ENCODE measurements at places on chromosomes 2 and 18.

- DNase-seq, result no peak
Observed at GRCh38 chr2:140091926-140092325, 1311.7 kb upstream of the NXPH2 start.

- DNase-seq, result no peak
Observed at GRCh38 chr18:37544217-37544616, 21.4 kb downstream of the CELF4 start.

- no peak for DNase-seq
Observed at GRCh38 chr2:86124683-86125082, 18.6 kb downstream of the PTCD3 start.

- no peak for DNase-seq
Observed at GRCh38 chr18:49020621-49021021, 69.9 kb upstream of the SMAD7 start.

DNA sequence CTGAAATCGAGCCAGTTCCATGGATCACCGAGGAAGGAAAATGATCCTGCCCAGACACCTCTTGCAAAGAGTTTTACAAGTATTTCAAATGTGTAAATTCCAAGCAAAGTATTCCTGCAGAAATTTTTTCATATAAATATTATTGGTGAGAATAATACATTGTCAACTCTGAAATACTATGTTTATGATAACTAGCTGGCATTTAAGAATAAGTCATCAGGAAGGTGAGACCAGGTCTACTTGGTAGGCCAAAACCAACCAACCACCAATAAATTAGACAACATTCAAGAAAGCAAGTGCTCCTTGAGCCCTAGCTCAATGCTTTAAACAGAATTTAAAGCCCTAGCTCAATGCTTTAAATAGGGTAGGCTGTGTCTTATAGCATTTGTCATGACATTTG lies 21.7 kb downstream of the SCN7A start:
- DNase-seq, result no peak

GRCh38 chr18:48030616-48031480 lies 100.4 kb upstream of the SMAD2 start:
- DNase-seq, result peak; percentile 54

GRCh38 chr18:12281861-12282260 lies 26.2 kb upstream of the TUBB6 start:
- no peak for DNase-seq

GRCh38 chr18:74976331-74976909 lies 232.5 kb downstream of the PTGR3 start:
- no peak for DNase-seq

GRCh38 chr2:71608034-71608433 lies 154.7 kb downstream of the DYSF start:
- DNase-seq, result no peak

DNA sequence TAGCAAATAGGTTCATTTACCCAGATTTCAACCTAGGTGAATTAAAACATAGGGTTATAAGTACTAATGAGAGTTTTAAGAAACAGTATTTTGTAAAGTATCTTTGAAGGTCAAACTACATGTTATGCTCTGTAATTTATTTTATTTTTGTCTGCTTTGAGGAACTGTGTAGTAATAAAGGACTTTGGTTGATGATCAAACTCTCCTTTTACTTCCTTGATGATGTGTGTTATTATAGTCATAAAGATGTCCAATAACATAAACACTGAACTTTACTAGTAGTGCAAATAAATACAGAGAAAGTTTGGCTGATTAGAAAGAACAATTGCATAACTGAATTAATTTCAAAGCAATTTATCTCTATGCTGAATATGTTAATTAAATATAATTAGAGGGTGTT lies 6.3 kb downstream of the GULP1 start:
- no peak for DNase-seq

- no peak for DNase-seq
Observed at GRCh38 chr18:70182548-70182947, 22.9 kb downstream of the RTTN start.

- peak; percentile 47 for DNase-seq
Observed at GRCh38 chr18:76497021-76497420, 2.0 kb upstream of the ZNF516 start.

DNA sequence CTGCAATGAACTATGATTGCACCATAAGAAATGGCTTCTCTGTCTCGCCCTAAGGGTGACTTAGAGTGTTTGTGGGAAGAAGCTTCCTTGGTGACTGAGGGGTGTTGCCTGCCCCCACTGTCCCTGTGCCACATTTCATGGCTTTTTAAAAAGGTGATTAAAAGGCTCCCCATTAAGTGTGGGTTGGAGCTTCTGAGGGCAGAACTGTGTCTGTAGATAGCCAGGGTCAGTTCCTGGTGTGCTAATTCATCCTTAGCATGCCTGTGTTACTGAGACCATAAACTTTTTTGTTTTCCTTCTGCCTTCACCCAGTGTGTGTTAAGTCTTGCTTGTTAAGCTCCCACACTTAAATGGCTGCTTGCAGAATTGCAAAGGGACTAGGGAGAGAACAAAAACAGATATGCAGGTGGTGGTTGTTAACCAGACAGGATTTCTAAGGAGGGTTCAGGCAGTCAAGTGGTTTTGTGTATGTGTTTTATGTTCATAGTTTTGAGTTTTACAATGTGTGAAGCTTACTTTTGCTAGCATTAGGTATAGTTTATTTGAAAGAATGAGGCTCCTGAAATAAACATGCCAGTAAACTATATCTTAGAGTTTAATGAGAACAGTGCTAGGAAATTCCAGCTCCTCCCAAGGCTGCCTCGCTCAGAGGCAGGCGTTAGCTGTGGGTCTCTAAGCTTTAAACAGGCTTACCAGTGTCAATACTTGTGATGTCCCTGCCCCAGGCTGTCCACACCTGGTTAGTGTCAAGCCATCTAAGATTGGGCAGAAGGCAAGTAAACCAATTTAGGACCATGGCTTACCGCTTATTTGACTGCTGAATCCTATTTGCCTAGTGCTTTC lies 14.5 kb downstream of the CERS6 start:
- peak; percentile 79 for DNase-seq

DNA sequence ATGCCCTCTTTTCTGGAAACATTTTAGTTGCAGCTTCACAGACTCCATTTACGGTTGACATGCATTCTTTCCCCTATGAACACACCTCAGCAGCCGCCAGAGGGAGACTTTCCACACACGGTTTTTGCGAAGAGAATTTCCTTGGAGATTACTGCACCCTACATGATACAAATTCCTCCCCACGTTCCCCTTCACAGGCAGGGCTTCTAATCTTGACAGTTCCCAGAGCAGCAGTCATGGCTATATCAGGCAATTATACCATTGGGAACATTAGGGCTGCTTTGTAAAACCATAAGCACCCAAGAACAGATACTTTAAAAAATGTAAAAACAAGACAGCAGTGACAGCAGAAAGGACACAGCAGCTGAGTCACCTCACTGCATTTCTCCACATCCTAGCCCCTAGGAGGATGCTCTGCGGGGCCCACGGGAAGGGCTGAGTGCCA lies 253.8 kb downstream of the TGIF1 start:
- peak; percentile 58 for DNase-seq

DNA sequence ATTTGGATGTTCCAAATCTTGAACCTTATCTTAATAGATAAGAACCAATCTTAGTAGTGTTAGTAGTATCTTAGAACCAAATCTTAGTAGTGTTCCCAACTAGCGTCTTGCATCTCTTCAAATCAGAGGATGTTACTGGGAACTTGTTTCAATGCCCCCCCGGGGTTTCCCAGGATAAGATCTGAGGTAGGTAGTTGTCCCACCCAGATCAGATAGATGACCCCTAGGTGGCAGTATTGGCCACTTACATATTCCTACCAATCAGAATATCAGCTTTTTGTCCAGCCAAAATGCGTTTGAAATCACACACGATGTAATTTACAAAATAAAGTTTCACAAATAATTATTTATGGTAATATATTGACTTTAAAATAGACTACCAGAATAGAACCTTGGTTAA lies 314.8 kb downstream of the MBD2 start:
- peak; percentile 18 for DNase-seq

- DNase-seq, result peak; percentile 67
Observed at GRCh38 chr2:39851651-39852110, 72.6 kb upstream of the THUMPD2 start.

GRCh38 chr18:76446321-76447257 lies 48.5 kb downstream of the ZNF516 start:
- no peak for DNase-seq

- no peak for DNase-seq
Observed at GRCh38 chr2:173090276-173090877, 14.7 kb downstream of the MAP3K20 start.

- DNase-seq, result no peak
Observed at GRCh38 chr18:33356735-33357134, 83.8 kb downstream of the CCDC178 start.

DNA sequence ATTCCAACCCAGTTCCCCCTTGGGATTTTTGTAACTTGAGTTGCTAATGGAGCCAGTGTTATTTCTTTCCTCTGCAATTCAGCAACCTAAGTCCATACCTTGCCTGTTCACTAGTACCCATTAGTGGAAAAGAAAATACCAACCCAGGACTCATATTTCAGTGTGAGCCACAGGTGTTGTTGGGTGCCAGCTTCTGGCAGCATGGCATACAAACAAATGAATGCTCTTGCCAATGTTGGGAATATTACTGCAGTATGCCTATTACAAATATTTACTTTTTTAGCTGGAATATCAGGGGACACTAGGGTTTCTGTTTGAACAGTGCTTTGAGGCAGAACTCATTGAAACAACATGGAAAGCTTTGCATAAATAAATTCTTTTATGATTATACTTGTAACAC lies 130.2 kb downstream of the NCKAP5 start:
- DNase-seq, result no peak

DNA sequence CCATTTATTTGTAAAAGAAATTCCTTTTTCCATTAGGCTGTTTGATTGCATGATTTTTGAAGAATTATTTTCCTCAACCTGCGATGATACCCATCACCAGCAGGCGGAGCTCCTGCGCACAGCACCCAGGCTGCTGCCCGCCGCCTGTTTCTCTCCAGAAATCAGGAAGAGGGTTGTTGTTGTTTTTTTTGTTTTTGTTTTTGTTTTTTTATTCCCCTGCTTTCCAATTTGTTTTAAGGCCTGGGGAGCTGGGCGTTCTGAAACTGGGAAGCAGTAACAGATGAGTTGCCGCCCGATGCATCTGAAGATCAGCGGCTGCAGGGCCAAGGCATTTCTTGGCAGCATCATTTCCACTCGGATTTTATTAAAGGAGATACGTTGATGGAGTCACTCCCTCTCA lies 132.1 kb downstream of the MBP start:
- peak; percentile 56 for DNase-seq

DNA sequence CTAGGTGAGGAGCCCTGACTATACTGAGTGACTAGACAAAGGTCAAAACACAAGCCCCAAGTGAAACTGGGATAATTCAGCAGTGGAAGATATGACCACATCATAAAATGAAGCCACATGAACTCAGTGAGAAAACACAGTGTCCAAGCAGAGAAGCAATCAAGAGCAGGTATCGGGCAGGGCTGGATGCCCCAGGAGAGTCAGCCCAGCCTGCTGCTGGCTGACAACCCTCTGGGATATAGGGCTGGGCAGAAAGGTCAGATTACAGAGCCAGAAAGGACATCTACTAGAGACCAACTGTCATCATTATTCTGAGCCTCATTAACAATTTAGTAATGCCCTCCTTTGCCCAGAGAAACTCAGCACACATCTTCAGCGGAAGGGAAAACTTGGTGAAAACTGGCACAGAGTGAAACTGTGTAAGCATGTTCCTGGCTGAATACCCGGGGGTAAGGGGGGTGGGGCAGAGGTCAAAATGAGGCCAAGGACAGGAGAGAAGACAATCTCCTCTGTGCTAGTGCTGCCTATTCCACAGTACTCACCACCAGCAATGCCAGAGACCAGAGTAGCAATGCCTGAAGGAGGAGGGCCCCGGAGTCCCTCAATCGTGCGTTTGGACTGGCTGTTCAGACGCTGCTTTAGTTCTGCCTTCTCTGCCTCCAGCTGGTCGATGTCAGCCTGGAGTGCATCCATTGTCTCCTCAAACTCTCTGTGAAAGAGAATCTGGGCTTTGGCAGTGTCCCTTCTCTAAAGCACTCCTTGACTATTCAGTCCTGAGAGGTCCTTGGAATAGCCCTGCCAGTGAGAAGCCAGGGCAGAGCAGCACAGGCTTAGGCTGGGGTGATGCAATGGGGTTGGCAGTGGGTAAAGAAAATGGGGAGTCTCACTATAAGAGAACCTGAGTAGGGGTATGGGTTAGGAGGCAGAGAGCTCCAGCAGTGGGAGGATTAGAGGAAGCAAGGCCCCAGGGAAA lies 15.3 kb downstream of the DCTN1 start:
- no peak for DNase-seq

DNA sequence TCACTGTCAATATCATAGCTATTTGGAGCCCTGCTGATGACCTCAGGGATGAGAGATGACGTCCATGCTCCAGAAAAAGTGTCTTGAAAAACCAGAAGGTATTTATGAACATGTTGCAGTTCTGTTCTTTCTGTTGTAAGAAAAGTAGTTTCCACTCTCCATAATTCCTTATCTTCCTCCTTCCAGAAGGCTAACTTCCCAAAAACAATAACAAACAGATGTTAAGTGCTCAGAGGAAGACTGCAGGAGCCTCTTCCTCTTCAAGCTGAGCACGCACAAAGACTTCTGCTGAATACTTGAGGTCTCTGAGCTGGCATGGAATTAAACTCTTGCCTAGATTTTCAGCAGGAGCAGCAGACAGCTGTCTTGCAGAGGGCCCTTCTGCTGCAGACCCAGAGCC lies 434.5 kb upstream of the KLHL29 start:
- no peak for DNase-seq

- no peak for DNase-seq
Observed at GRCh38 chr2:46870051-46870839, 45.4 kb downstream of the MCFD2 start.

DNA sequence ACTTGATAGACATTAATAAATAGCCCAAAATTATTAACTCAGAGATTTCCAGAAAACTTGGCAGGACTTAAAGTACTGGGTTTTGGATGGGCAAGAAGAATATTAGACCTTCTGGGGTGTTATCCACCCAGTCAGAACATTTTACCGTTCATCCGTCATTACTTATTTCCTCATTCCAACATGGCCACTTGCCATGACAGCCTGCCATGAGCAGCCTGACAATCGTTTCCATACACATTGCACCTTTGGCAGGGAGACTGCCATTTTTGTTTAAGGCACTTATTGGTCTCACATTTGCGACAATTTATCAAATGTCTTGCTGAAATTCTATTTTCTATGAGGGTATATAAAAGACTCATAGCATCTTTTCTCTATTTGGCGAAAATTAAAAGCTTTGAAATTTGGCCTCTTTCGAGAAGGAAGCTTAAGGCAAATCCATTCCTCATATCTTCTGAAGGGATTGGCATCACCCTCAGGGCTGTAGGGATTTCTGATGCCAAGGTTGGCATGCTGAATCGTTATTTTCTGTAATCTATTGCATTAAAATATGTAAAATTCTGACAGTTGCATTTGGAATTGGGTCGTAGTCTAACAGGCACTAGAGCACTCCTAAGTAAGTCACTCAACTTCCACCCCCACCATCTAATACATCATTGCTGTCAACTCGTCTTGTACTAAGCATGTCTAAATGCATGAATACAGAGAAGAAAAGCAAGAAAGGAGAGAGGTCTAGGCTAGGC lies 406.3 kb upstream of the PIK3C3 start:
- DNase-seq, result no peak

- DNase-seq, result no peak
Observed at GRCh38 chr2:127454595-127455565, 36.7 kb downstream of the PROC start.

- no peak for DNase-seq
Observed at GRCh38 chr18:23844991-23845680, 155.9 kb downstream of the LAMA3 start.

Data from NB4 (cell line).